ENCODE measurements at places on chromosomes 5 and 9.

- DNase-seq, result no peak
These were observed 98.4 kb downstream of the NLN start for GRCh38 chr5:65820373-65820772.

DNA sequence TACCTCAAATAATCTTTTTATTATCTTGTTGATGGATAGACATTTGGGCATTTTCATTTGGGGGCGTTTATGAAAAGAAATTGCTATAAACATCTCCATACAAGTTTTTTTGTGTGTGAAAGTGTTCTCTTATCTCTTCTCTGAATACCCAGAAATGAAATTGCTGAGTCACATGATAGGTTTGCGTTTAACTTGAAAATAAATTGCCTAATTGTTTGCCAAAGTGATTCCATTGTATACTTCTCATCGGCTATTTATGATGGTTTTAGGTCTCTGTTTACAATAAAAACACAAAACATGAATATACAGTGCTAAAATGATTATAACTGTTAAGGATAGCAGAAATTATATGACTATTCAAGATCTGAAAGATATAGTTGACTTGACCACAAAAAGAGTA is 361.7 kb downstream of the TAF11L14 start:
- DNase-seq, result no peak

DNA sequence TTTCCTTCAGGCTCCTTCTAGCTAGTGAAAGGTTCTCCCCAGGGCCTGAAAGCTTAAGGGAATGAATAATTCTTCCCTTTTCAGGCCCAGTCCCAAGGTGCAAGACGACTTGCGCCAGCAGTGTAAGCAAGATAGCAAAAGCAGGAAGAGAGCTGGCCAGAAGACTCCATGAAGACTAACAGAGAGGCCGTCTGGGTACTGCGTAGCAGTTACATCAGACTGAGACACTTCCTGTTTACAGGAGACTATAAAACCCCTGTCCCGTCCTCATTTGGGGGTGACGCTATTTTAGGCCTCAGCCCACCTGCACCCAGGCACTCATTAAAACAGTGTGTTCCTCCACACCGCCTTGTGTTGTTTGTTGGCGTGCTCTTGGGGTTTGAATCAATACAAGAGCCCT is 90.7 kb upstream of the MOCS2 start:
- no peak for DNase-seq

DNA sequence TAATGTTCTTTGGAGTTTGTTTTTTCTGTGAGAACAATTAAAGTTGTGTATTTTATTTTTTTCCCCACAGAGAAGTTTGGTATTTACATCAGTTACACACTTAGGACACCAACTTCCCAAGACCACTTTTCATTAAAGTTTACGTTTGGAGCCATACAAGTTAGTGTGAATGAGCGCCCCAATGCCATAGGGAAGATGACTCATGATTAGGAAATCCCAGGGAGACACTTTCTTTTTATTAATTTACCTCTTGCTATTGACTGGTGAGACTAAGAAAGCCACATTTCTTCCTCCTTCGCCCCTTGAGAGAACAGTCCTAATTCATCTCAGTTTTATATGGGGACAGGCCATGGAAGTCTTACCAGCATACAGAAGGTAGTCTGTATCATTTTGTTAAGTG is 57.1 kb downstream of the EDIL3 start:
- DNase-seq, result no peak

DNA sequence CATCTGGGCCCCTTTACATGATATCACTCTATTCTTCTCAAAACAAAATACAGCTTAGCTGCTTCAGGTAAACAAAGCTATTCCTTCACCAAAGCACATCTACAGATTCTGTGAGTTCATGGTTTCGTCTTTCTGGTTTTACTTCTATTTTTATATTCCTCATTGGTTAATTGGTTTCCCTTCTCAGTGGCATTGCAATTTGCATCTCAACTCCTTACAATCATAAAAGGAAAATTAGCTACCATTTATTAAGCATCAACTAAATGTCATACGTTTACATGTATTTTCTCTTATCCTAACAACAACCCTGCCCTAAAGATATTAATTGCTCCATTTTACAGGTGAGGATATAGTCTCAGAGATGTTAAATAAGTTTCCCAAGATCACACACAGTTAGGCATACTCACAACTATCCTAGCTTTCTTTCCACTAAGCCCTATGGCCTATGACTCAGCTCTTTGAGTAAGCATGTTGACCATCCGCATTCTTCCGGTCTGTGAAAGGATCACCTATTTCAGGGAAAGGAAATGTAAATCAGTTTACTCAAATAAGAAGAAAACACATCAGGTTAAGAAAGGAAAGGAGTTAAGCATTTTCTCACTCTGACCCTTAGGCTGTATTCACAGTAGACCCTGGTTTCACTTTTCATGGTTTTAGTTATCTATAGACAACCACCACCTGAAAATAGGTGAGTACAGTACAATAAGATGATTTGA is 146.1 kb downstream of the CAAP1 start:
- no peak for DNase-seq

GRCh38 chr5:107674655-107675054 is 3.9 kb upstream of the EFNA5 start:
- no peak for DNase-seq

DNA sequence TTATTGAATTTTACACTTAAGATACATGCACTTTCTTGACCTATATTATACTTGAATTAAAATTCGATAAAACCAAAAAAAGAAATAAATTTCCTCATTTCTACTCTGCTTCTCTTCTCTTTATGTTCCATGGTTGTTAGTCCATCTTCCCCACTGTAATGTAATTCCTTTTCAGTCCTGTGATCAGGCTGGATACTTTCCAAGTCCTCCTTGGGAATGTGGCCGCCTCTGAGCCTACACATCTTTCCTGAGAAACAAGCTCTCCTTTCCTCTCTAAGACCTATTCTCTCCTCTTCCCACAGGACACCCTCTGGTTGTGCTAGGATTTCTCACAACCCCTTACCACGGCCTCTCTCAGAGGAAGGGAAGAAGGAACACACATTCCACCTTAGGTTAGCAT is 285.1 kb downstream of the DNAH5 start:
- no peak for DNase-seq

DNA sequence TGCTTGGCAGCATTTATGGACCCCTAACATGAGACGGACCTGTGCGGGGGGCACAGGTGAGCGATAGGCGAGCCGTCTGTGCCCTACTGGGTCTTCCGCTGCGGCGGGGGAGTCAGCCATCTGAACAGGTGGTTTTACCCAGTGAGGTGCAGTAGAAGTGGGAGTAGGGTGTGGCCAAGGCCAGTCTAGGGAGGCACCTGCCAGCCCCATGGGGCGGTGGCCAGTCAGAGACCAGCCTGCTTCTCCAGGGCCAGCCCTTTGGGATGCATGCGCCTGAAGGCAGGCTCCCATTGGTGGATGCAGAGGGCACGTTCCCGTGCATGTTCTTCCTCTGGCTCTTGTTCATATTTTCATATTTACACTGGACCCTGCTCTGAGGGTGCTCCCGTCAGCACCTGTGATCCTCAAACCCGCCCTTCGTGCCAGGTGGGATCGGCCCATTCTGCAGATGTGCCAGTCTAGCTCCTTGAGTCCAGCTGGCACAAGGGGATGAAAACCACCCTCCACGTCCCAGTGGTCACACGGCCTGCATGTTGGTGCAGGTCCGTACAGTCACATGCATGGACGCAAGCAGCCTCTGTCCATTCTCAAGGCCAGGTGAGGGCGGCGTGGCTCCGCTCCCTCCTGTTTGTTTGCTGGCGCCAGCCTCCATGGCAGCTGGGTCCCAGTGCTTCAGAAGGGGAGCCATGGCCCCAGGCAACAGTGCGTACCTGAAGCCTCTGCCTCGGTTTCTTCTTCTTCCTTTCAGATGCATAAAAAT is 9.0 kb downstream of the COL5A1 start:
- no peak for DNase-seq

DNA sequence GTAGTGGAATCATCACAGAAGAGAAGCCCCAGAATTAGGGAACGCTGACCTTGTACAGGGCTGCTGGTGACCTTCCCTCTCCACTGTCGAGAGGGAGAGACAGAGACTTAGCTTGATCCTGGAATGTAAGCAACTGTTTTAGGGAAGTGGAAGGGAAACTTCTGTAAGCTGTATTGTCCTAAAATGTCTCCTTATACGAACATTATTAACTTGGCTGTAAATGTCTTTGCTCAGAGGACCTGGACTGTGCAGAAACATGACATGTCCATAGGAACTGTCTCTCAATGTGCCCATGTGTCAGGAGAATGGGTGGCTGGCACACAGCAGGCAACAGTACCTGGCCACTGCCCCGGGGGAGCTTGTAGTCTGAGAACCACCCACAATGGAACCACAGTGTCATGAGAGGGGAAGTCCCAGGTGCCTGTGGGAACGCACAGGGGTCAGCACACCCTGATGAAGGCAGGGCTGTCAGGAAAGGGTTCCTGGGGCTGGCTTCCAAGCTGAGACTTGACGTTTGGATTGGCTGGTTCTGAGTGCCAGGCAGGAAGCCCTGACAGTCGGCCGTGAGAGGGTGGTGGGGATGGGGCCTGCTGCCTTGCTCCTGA is 34.0 kb downstream of the DAP start:
- no peak for DNase-seq

DNA sequence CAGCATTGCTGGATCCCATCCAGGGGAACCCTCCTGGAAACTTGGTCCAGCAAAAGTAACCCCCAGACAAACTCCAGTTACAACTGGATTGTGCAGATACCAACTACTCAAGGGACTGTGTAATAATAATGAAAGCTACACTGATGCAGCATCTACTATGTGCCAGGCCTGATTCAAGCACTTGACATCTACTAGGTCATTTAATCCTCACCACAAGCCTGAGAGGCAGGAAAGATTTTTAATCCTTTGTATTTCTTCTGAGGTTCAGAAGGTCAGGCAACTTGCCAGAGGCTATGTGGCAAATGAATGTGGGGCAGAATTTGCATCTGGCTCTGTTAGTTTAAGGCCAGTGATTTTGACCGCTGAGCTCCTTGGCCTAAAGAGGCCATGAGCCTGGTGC is 29.5 kb upstream of the FOXI1 start:
- no peak for DNase-seq

- no peak for DNase-seq
These were observed 2.4 kb downstream of the AGGF1 start for GRCh38 chr5:77032635-77033034.

GRCh38 chr5:35160486-35161116 is 69.7 kb downstream of the PRLR start:
- no peak for DNase-seq

DNA sequence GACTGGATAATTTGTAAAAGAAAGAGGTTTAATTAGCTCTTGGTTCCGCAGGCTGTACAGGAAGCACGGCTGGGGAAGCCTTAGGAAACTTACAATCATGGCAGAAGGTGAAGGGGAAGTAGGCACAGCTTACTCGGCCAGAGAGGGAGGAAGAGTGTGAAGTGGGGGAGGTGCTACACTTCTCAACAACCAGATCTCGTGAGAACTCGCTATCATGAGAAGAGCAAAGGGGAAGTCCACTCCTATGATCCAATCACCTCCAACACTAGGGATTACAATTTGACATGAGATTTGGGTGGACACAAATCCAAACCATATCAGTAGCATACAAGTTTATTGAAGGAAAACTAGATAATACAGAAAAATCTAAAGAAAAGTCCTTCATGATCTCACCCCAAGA is 39.9 kb downstream of the NEURL1B start:
- no peak for DNase-seq

Measured in AML-193 (cell line).